Bronchial smooth muscle cell (primary cell): ENCODE measurements at places on chromosomes 16 and 17. TPM values are rescaled to one million over a fixed set of nuclear protein-coding genes. Genes with fewer than 3 reads are reported as not detected.

Gene SEC14L1
- total RNA-seq, result 23.5 and 23.6 TPM in 2 replicates

Gene HYDIN
- total RNA-seq, result 0.26 and 0.63 TPM in 2 replicates

Gene MYH1
- total RNA-seq, result not detected in 2 replicates

Gene KRTAP4-1
- total RNA-seq, result not detected in 2 replicates

Gene TMC8
- total RNA-seq, result not detected in 2 replicates

Gene ACSM3
- 0.47 and 0.69 TPM in 2 replicates for total RNA-seq

Gene RHBDL1
- 3.9 and 5.0 TPM in 2 replicates for total RNA-seq

Gene ACSM5
- not detected in 2 replicates for total RNA-seq

Gene FLCN
- 62.9 and 67.0 TPM in 2 replicates for total RNA-seq

Gene KRTAP9-2
- not detected in 2 replicates for total RNA-seq

Gene TPSG1
- not detected in 2 replicates for total RNA-seq

Gene TBC1D3G
- total RNA-seq, result not detected in 2 replicates

Gene TAC4
- total RNA-seq, result not detected in 2 replicates

Gene BEAN1
- not detected in 2 replicates for total RNA-seq

Gene TNK1
- 0.09 and 0.32 TPM in 2 replicates for total RNA-seq

Gene PLXDC1
- total RNA-seq, result 2.4 and 3.8 TPM in 2 replicates

Gene KREMEN2
- under 0.01 TPM in 1 of 2 replicates, not detected in the other for total RNA-seq

Gene KRT40
- not detected in 2 replicates for total RNA-seq

Gene OR3A3
- total RNA-seq, result not detected in 2 replicates

Gene FZD2
- total RNA-seq, result 17.2 and 18.1 TPM in 2 replicates

Gene NUP85
- total RNA-seq, result 21.1 and 22.6 TPM in 2 replicates

Gene FOXJ1
- not detected in 2 replicates for total RNA-seq

Gene TPPP3
- 2.0 and 8.4 TPM in 2 replicates for total RNA-seq

Gene TMEM235
- total RNA-seq, result 0.16 TPM in 1 of 2 replicates, not detected in the other

Gene PRSS22
- total RNA-seq, result not detected in 2 replicates

Gene TBC1D28
- total RNA-seq, result not detected in 2 replicates

Gene FOXN1
- total RNA-seq, result not detected in 2 replicates

Gene CIITA
- total RNA-seq, result 0.26 and 0.32 TPM in 2 replicates

Gene PERCC1
- total RNA-seq, result not detected in 2 replicates

Gene C17orf67
- total RNA-seq, result 0.32 and 0.60 TPM in 2 replicates

Gene CYB5B
- total RNA-seq, result 40.3 and 46.7 TPM in 2 replicates

Gene RAB11FIP3
- 17.5 and 18.0 TPM in 2 replicates for total RNA-seq

Gene C1QTNF8
- total RNA-seq, result not detected in 2 replicates

Gene RHBDF2
- total RNA-seq, result 1.1 and 3.0 TPM in 2 replicates

Gene MPO
- total RNA-seq, result 0.09 and 0.47 TPM in 2 replicates

Gene TBX6
- total RNA-seq, result 0.16 and 0.26 TPM in 2 replicates

Gene ARHGDIG
- total RNA-seq, result 0.77 and 0.79 TPM in 2 replicates

Gene TP53TG3
- 0.52 TPM in 1 of 2 replicates, not detected in the other for total RNA-seq

Gene MYH13
- under 0.01 TPM in 1 of 2 replicates, not detected in the other for total RNA-seq

Gene HS3ST3A1
- total RNA-seq, result 11.2 and 26.8 TPM in 2 replicates

Gene SBK1
- not detected in 2 replicates for total RNA-seq

Gene MEAK7
- 9.7 and 12.1 TPM in 2 replicates for total RNA-seq
